ENCODE measurements at places on chromosomes 1 and 21.

DNA sequence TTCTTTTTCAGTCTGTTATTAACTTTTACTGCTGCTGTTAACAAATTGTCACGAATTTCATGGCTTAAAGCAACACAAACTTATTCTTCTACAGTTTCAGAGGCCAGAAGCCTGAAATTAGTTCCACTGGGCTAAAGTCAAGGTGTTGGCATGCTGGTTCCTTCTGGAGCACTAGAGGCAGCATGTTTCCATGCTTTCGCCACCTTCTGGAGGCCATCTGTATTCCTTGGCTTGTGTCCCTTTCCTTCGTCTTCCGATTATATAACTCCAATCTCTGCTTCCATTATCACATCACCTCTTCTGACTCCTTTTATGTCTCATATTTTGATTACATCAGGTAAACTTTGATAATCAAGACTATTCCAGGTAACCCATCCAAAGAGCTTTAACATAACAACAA is 1742.1 kb downstream of the BRINP3 start:
- DNase-seq = no peak

DNA sequence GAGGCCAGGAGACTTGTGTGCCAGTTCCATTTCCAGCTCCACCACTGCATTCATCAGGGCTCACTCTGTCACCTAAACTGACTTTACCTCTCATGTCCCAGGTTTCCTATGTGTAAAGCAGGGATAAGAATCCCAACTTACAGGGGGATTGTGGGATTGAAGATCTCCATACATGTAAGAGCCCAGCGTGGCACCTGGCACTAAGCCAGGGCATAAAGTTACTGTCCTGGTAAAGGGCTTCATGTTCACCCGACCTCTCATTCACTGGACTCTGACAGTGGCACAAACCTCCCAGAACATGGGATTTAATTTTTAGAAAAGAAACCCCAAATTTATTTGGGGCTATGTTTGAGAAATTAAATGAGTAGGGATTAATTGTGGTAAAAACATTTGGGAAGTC is 8.9 kb upstream of the IGFN1 start:
- no peak for DNase-seq

DNA sequence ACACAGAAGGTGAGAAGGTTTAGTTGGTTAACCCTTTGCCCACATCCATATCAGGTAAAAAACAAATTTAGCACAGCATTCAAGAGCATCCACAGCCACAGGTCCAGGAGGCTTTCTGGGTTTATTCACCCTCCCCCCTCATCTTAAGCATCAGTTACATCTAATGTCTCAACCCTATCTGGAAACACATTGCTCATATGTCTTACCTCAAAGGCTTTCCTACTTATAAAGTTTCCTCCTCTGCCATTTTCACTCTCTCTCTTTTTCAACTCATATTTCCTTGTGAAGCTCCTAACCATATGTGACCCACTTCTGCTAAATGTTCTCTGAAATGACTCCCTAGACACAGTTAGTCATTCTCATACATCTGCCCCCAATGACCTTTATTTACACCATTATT is 47.9 kb upstream of the RUNX1 start:
- no peak for DNase-seq

DNA sequence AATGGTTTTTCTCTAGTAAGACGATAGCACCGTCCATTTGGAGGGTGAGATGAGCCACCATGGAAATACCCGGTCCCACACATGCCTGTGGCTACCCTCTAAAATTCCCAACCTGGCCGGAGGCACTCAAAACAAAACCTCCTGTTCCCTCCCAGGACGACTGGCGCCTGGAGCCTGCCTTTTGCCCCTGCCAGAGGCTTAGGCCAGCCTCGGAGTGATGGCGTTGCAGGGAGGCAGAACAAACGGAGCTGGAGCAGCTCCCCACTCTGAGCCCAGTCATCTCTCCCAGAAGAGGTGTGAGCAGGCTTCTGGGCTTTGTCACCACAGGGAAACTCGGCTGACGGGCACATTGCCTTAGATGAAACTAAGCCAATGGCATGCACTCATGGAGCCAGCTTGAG is 213.7 kb upstream of the HOOK1 start:
- no peak for DNase-seq

- DNase-seq = no peak
These were observed 115.1 kb downstream of the PROX1 start for GRCh38 chr1:214102907-214103306.

- no peak for DNase-seq
These were observed 41.0 kb downstream of the CRYAA start for GRCh38 chr21:43209575-43210453.

- DNase-seq = no peak
These were observed 182.3 kb upstream of the GALNT2 start for GRCh38 chr1:229884765-229885164.

DNA sequence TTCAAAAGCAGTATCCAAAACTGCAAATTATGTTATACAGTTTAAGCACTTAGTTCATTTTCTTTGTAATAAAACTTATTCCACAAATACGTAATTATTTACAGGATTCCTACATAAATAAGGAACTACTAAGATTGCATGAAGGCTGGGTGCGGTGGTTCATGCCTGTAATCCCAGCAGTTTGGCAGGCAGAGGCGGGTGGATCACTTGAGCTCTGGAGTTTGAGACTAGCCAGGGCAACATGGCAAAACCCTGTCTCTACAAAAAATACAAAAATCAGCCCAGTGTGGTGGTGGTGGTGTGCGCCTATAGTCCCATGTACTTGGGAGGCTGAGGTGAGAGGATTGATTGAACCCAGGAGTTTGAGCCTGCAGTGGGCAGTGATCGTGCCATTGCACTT is 69.3 kb downstream of the POU2F1 start:
- no peak for DNase-seq

DNA sequence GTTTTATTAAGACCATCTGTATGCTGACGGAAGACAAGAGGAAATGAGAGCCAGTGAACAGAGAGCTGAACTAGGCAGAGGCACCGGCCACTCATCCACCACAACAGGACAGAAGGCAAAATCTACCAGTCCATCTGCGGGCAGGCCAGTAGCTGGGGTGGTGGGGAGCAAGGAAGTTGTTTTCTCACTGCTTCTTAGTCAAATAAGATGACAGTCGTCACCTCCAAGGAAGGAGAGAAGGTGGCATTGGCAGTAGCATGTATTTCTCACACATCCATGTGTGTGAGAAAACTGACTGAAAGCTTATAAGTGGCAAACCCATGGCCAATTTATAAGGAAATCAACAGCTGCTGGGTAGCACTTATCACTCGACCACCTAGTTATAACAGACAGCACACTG is 8.2 kb downstream of the TTC13 start:
- no peak for DNase-seq

DNA sequence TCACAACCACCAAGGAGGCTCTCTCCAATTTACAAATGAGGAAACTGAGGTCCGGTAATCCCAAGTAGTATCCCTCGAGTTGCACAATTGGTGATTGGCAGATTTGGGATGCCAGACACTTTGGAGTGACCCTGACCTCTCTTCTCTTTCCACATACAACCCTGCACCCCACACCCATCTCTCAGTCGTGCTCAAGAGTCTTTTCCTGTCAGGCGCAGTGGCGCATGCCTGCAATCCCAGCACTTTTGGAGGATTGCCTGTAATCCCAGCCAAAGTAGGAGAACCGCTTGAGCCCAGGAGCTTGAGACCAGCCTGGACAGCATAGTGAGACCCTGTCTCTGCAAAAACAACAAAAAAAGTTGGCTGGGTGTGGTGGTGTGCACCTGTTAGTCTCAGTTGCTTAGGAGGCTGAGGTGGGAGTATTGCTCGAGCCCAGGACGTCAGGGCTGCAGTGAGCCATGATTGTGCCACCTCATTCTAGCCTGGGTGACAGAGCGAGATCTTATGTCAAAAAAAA is 91.1 kb upstream of the LPGAT1 start:
- DNase-seq = no peak

- no peak for DNase-seq
These were observed 672 bp downstream of the BCL2L15 start for GRCh38 chr1:113886417-113887401.

DNA sequence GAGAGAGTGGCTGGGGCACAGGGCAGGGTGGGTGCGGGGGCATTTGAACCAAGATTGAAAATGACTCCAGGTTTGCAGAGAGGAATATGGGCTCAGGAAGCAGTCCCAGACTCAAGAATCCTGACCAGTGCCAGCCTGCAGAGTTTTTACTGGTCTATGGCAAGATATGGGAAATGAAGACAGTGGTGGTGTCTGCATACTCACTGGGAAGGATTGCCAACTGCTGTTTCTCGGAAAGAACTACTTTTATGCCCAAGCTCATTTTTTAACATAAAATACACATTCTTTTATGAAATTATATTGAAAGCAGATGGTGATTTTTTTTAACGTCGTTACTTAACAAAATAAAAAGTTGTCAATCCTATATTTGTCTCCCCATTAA is 401.8 kb downstream of the CAMTA1 start:
- no peak for DNase-seq

DNA sequence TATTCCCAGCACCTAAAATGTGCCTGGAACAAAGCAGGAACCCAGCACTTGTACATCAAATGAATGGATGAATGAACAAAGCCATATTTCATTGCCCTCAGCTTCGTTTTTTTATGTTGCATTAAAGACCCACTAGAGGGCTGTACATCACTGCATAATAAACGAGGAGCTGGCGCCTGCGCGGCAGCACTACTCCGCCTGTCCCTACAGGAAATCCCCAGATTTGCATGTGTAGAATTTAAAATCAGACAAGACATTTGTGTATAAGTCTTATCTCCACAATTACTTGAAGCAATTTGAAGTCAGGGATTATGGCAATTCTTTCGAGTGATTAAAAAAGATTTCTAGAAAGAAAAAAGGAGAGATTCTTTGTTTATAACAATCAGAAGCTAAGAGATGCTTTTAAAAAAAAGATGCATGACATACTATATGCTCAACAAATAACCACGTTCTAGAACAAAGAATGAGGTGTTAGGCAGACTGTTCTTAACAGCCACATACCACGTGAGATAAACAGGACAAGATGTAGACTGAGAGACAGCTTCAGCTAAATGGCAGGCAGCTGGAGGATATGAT is 5.4 kb upstream of the NEK2 start:
- peak; percentile 83 for DNase-seq

DNA sequence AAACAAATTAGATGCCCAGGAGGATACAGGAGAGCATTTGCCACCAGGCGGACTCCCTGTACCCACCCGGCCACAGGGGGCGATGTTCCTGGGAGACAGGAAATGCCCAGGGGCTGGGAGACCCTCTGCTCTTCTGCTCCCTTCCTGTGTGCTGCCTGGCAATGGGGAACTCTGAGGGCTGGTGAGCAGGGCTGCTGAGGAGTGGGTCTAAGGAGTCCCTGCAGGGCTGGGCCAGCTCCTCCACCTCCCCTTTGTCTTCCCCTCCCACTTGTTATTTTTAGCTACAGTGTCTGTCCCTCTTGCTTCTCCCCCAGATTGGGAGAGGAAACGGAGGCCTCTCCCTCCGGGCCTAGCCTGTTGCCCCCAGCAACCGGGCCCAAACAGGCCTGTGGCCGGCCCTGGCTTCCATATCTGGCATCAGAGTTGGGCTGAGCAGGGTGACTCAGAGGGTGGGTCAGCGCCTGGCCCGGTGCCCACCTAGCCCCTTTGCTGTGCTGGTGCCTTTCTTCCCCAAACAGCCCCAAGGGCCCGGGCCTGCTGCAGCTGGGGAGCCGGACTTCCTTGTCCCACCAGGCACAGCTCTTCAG is 11.6 kb downstream of the LMNA start:
- peak; percentile 87 for DNase-seq

- DNase-seq = no peak
These were observed 268.4 kb upstream of the DUSP10 start for GRCh38 chr1:222010306-222010705.

GRCh38 chr1:192763756-192764155 is 45.1 kb upstream of the RGS2 start:
- DNase-seq = no peak

GRCh38 chr21:29499734-29500343 is 201.1 kb downstream of the BACH1 start:
- DNase-seq = no peak

DNA sequence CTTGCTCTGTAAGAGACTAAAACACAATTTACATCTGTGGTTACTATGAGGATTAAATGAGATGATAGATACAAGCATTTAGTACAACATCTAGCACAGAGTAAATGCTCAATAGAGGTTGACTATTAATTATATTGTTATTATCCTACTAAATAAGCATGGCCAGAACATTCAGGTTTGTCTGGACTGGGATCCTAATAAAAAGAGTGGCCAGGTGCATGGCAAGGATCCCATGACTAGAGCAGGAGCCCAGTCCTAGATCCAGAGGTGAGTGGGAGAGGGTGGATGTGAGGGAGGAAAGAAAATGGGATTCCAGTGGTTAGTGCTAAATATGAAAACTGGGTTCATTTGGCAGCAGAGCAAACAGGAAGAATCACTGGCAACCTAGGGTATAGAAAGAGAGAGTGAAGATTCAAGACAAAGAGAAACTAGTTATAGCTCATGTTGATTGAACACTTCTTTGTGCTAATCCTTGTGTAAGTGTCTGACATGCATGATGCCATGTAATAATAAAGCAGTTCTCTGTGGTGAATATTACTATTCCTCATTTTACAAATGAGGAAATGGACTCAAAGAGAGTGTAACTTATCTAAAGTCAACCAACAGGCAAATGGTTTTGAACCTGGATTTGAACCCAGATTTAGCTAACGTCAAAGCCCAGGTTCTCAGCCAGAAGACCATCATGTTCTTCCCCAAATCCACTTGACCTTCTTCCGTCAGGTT is 71.1 kb upstream of the FGGY start:
- no peak for DNase-seq

- DNase-seq = no peak
These were observed 4.7 kb upstream of the SLC5A9 start for GRCh38 chr1:48217856-48218255.

- DNase-seq = no peak
These were observed 22.3 kb upstream of the TRIM45 start for GRCh38 chr1:117143871-117144270.

DNA sequence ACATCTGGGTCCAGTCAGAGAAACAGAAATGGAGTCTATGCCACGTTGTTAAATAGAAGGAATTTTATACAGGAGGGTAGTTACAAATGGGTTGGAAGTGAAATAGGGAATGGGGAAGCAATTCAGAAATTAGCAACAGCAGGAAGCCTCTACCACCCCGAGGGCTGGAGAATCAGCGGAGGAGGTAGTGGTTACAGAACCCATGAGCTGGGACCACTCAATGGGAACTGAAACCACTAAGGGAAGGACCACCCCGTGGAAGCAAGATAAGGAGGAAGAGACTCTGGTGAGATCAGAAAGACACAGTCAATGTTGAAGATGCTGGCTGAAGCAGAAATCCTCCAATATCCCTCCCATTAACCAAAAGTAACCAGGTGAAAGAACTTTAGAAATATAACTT is 15.5 kb upstream of the MAST2 start:
- DNase-seq = no peak

DNA sequence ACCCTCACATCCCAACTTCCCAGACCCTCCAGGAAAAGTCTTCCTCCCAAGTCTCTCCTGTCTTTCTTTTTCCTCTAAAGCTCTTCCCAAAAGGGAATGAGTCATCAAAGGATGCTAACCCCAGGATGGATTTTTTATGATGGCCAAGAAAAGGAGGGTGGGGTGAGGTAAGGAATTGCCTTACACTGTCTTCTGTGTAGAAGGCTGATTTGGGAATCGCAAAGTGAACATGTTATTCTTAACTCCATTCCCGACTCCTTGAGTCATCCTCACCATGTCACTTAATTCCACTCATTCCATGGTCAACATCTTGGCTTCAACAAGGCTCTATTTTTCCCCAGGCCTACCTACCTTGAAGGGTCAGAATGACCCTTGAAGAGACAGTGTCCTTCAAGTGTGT is 44.0 kb downstream of the TBX15 start:
- no peak for DNase-seq

Data from CD4-positive, alpha-beta T cell treated with Interleukin-15 for 1 hour (primary cell).